ENCODE measurements at places on chromosomes 11 and 22.

DNA sequence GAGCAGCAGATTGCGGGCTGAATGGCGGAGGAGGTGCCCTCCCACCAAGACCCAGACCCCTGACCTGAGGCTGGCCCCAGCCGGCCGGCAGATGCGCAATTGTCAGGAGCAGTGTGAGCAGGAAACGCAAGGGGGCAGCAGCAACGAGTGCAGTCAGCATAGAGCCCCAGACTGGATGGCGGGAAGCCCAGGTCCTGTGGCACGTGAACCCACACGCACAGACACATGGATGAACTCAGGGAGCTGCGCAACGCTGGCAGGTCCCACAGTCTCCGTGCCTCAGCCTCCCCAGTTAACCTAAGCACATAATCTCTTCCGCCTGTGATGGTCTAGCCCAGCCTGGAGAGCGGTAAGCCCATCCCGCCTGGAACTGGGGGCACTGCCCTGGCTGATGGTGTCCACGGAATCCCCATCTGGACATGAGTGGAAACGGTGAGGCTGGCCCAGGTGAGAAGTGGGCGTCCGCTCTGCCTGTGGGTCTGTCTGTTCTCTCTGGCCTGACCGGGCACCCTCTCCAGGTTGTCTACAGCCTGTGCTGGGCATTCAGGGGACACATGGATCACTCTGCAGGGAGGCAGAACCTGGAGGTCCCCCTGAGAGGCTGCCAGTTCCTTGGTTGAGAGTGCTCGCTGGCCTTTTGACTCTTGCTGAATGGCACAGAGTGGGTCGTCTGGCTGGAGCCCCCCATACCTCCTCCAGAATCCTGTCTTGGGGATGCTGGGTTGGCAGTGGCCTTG, 626 bp upstream of the TBX10 start:
- peak; percentile 65 for DNase-seq

GRCh38 chr11:115456019-115456418, 48.2 kb downstream of the CADM1 start:
- no peak for DNase-seq

DNA sequence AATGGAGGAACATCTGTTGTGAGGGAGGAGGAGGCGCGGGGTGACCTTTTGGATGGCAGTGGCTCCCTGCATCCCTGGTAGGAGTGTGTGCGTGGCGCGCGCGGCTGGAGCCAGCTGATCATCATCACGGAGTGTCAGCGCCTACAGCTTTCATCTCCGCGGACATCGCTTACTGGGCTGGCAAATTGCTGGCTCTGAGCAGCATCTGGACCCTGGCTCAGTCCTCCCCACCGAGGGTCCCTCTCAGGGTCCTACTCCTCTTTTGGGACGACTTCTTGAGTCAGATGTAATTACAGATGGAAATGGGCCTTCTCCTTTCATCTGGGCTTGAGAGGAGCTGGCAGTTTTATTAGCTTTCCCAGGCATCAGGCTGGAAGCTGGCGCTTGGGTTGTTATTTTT, 85.3 kb downstream of the CACNA1I start:
- DNase-seq, result no peak

GRCh38 chr22:40797427-40797826, 21.7 kb downstream of the SLC25A17 start:
- no peak for DNase-seq
